GM19239 (cell line): ENCODE measurements at places on chromosomes 4 and X.

DNA sequence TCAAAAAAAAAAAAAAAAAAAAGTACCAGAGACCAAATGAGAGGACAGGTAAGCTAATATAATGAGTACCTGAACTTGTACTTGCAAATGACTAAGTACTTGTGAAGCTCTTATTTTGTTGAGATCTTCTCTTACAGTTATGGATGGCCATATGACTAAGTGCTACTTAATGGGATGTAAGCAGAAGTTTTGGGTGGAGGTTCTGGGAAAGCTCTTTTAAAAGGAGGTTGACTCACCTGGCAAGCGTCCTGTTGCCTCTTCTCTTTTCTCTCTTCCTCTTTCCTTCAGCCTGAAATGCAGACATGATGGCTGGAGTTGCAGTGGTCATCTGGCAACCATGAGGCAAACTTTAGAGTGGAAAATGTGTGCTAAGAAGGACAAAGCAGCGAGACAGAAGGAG lies 36.9 kb upstream of the MED14 start:
- DNase-seq = no peak

DNA sequence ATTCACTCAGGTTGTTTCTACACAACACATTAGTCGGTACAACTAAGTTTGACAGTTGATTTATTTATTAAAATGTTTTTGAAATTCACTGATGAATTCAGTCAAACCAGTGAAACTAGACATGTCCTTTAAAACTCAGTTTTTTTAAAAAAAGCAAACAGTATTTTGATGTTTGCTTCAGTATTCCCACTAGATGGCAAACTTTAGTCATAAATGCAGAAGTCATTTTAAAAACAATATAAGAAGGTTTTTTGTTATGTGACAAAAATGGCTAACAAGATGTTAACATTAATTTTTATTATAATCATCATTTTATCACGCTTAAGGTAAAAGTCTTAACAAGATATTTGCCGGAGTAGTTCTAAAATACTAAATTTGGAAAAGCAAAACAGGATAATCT lies 1337.8 kb upstream of the DIAPH2 start:
- DNase-seq = no peak

GRCh38 chr4:36388710-36389109 lies 107.3 kb downstream of the DTHD1 start:
- DNase-seq = no peak

- DNase-seq = no peak
These were observed 83.2 kb downstream of the GPAT3 start for GRCh38 chr4:83618991-83619645.

DNA sequence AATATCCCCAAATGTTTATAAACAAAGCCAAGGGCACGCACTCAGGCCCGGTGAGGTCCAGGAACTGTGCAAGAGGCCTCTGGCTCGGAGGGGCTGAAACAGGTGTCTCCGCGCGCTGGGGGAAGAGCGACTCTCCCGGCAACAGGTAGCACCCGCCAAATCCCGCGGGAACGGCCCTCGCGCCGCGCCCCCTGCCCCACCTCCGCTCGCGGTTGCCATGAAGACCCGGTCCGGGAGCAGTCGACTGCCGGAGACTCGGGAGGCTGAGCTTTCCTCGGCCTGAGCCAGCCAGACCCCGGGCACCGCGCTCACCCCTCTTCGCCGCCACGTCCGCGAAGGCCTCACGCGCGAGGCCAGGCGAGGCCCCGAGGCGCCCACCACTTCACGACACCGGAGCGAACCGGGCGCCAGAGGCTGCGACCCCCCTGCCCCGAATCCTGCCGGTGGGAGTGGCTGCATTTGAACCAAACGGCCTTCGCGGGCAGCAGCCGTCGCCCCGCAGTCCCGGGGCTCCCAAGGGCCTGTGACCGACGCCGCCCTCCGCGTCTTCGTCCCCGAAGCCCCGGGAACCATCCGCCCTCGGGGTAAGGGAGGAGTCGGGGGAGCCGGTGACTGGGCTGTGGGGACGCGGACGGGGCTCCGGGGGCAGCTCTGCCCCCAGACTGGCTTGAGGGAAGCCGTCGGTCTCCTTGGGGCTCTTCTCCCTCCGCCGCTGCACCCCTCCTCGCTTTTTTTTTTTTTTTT lies at the start of gene NSUN7:
TSS of gene NSUN7 (plus strand) at position 239 of the 744 bp plus-strand sequence. CDS start 739 bp downstream, outside the sequence.
- DNase-seq = peak; percentile 22

DNA sequence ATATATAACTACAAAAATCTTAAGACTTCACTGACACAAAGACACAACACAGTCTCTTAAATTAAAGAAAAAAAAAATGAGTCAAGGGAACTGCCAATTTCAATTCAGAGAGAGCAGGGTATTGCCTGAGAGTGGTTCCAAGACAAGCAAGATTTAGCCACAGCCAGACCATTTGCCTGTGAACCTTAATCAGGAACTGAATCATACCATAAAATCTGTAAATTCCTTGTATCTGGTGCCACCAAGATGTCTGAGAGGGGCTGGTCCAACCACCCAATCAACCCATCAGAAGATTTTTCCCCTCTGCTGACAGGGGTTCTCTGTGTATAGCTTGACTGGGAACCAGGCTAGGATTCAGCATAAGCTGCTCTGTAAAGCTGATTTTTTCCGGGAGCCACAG lies 159.2 kb downstream of the CPEB2 start:
- DNase-seq = no peak

DNA sequence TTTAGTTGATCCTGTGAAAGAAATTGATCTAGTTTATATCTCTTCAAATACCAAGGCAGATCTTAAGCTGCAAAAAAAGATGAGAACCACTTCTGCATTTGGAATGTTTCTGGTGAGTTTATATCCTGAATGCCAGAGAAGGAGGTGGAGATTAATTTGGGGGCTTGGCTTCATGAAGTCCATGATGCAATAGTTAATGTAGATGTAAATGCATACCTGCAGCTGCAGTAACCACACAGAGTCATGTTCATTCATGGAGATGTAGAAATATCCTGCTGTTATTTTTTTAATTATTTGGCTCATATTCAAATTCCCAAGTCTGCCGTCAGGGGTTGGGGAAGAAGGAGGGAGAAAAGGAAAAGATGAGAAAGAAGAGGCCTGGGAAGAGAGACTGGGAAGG lies at the start of gene SULT1E1:
TSS of gene SULT1E1 (minus strand) at position 94 of the 400 bp plus-strand sequence. CDS start 2,501 bp downstream, outside the sequence.
- DNase-seq = no peak

DNA sequence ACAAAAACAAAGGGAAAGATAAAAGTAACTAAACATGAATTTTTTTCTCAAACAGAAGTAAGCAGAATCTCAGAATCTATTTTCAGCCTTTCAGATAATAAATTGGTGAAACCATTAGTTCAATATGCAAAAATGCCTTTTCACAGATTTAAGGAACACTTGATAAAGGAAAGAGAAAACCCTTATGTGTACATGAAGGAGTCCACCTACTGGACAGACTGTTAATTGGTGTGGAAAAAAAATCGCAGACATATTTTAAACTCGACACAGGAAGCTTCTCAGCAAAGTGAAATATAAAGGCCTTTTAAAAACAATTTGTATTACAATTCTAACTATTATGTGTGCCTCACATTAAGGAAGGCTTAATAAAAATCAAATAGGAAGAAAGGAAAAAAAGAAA lies 22.3 kb downstream of the COX7B2 start:
- no peak for DNase-seq
